ENCODE measurements at places on chromosomes 2 and 18.
A peak's percentile ranks its signal among the peaks of the same experiment; 100 is the strongest.

GRCh38 chr18:49944663-49945062, 131.3 kb upstream of the ACAA2 start:
- DNase-seq, result peak; percentile 27

DNA sequence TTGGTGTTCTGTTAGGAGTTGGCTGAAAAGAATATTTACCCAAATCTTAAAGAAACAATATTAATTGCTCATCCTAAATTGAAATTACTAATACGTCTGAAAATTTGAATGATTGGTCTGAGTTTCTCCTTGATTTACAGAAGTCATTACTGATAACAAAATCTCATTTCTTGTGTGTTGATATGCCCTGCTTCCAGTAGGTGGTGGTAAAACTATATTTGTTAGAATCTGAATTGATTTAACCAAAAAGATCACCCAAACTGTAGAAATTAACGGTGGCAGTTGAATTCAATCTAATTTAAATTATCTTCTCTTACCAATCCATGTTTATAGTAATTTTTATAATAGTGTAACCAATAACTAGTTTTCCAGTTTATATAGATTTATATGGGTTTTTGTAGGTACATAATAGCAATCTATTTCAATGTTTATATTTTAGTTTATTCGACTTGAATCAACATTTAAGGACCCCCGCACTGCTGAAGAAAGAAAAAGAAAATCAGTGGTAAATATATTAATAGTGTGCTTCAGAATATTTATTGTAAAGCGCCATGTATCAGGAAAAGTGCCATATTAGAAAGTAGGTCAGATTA, 38.3 kb downstream of the PAPOLG start:
- no peak for DNase-seq

DNA sequence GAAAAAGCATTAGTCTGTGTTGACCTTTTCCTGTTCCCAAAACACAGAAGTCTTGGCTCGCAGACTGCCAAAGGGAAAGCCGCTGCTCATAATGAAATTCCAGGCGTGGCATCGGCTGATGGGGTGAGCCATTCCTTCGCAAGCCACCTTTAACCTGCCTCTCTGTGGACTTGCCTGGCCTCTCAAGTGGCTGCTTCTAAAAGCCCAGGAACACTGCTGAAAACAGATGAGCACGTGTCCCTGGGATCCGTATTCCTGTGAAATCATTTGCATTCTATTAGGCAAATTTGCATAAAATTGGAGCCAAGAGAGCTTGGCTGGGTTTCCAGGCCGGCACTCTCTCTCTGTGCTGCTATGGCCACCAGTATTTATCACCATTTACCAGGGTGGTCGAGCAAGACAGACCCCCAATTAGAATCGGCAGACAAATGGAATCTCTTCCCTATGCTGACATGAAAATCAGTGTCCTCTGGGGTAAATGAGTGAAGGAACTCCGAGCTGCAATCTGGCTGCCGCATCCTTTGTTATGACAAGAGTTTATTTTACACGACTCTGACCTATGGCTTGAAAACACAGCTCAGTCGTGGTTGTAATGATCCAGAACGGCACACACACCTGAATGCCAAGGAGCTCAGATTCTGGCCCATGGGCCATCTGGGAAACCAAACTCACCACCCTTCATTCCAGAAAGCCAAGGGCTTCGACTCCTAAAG, 21.7 kb downstream of the BCL2 start:
- DNase-seq, result no peak

DNA sequence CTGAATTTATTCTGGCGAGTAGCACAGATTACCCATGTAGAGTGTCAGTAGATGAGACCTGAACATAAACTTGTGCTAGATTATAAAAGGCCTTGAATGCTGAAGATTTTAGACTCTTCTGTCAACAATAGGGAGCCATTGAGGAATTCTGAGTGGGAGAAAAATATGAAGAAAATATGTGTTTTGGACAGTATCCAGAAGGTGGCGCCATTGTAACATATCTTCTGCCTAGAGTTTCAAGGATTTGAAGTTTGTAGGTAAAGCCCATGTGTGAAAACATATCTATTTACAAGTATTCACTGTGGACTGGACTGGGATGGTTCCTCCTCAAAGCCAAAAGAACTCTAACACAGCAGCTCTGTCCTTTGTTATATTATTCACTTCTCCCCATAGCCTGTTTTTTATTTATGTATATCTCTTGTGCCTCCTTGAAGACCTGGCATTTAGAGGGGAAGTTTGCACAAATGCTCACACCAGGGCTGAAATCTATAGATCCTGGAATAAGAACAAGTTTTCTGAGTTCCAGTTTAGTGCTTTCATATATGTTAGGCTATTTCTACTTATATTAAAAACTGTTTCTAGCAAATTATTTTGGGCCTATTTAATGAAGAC, 124.9 kb downstream of the RDH14 start:
- DNase-seq, result peak; percentile 38

GRCh38 chr2:46332686-46333281, 35.6 kb downstream of the EPAS1 start:
- no peak for DNase-seq

GRCh38 chr2:217356781-217357180, 496.9 kb upstream of the TNP1 start:
- peak; percentile 84 for DNase-seq

GRCh38 chr2:105674859-105675541, 69.7 kb upstream of the NCK2 start:
- DNase-seq, result no peak

GRCh38 chr18:55764386-55764785, 176.4 kb upstream of the TCF4 start:
- DNase-seq, result no peak

DNA sequence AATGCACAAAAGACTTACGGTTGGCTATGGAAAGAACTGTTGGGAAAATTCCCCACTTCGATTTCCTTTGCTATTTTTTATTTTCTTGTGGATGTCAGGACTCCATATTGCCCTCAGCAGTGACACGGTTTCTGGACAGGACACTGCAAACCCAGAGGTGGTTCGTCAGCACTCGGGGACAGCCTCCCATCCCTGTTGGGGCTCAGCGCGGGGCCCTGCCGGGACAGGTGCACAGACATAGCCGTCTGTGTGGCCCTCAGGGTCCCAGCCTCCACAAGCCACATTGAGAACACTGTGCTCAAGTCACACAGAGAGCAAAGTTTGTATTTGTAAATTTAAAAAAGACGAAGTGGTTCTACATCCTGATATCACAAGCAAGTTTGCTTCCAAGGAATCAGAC, 38.7 kb downstream of the MYT1L start:
- no peak for DNase-seq

- no peak for DNase-seq
Measured at GRCh38 chr2:142140434-142140845, 9.6 kb upstream of the LRP1B start.

DNA sequence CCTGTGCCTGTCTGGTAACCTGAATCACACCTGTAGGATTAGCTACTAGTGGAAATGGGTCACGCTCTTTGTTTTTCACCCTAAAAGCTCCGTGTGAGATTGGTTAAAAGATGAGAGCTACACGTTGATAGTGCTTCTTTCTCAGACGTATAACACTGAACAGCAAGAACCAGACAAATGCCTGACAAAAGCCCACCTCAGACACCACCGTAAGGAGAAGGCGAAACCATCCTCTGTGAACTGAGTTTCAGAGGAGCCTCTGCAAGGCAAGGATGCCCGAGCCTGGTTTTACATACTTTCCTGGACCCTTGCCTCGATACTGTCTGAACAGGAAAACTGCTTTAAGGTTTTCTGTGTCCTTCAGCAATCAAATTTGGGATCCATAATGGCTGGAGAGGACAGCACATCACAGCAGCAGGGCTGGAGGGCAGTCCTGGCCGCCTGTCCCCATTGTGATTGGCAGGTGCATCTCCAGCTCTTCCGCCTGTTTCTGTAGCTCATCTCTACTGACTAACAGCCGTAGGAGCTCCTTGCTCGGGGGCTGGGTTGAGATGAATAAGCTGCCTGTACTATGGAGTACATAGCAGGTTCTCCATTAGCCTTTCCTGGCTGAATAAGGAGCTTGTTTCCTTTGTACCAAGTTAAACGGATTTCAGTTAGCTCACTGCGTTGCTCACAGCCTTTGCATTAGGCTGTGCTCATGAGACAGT, 155.5 kb downstream of the MYT1L start:
- DNase-seq, result peak; percentile 25

DNA sequence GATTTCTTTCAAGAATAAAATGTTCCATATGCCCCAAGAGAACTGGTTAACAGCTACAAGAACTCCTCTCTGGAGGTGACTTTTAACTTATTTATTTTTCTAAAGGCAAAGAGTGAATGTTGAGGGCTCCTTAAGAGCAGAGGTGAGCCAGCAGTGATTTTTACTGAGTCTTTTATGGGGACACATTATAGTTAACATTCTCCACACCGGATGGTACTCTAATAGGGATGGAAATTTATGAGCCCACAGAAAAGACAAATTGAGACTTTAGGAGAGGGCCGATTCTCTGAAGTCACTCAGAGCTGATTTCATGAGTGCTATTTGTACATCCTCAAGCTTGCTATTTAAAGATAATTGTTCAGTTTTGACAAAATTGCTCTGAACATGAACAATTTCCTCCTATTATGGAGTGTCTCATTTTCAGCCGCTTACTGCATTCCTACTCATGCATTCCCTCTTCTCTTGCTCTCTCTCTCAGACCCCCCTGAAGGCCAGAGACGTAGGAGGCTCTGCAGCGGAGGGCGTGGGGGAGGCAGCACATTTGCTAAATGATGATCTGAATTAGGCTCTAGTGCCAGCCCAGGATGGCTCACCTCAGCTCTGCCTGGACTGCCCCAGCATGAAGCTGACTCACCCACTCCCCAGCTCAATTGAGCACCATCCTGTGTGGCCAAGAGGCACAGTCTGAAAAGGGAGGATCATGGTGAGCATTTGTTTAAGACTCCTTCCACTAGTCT, 5.9 kb upstream of the RPL37A start:
- DNase-seq, result no peak

- DNase-seq, result peak; percentile 42
Measured at GRCh38 chr18:9835825-9836224, 49.9 kb upstream of the TXNDC2 start.

GRCh38 chr2:180742801-180743200, 237.6 kb upstream of the UBE2E3 start:
- no peak for DNase-seq

DNA sequence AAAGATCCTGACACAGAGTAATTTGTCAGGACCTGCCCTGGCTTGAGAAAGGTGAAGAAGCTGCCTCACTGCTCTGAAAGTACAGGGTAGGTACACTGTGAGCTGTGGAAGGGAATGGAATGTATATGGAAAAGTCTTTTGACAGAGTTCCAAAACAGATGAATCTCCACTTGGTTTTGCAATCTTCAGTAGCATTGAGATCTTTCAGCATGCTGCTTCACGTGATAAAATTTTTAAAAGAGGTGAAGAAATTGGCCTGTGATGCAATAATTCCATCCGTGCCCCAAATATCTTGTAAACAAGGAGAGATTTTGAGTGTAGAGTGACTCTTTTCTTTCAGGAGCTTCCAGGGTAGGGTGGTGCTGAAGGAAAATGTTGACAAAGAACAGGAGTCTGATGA, 123.1 kb downstream of the OSR1 start:
- no peak for DNase-seq

DNA sequence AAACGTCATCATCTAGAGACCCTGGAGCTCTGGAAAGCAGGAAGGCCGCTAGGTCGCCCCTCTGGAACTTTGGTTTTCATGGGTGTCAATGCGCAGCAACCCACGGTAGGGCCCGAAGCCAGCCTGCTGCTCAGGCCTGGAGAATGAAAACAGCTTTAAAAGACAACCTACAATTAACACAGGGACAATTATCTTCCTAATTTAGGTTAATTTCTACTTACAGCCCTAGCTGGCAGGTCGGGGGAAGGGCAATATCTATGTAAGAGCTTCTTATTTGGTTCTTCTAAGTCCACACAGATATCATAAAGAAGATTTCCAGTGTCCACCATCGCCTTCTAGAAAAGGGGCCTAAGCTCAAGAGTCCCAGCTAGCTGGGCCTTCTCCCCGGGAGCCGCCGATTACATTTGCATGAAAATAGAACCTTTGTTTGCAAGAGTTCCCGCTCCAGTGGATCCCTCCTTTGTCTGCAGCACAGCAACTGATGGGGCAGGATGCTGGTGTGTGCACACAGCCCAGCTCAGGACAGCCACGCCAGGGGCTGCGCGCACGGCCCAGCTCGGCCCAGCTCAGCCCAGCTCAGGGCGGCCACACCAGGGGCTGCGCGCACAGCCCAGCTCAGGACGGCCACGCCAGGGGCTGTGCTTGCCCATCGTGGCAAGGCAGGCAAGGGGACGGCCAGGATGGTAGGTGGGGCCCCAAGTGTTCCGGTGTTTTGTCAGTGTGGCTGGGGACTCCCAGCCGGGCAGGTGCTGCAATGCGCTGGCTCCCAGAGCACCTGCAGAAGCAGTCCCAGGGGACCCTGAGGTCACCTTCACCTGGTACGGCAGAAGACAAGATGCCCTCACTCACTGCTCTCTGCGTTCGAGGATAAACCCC, 109.1 kb downstream of the HDAC4 start:
- peak; percentile 85 for DNase-seq

- DNase-seq, result no peak
Measured at GRCh38 chr2:72613931-72614330, 211.9 kb downstream of the EXOC6B start.

DNA sequence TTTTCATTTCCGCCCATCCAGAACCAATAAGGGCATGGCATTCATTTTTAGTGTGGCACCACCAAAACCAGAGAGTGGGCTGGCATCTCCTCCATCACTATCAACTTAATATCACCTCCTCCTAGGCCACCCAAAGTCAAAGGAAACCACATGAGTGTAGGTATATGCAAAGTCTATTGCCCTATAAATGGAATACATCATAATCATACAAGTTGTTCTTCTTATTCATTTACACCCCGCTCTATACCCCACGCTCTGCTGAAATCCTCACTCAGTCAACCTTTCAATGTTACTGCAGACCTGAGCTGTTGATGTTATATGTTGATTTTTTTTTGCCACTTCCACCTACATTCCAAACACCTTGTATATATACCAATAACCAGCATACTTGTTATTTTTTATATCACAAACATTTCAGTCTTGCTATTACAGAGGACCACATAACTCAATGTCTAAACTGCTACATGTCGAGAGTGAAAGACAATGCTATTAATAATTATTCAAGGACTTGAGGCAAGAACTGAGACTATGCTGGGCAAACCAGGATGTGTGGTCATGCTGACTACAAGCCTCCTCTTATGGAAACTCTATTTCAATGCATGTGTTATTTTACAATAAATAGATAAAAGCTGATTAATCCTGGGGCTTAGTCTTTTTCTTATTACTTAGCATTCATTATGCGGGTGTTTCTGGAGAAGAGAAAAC, 466.5 kb upstream of the ID2 start:
- DNase-seq, result no peak

GRCh38 chr2:229226382-229226781, 44.7 kb downstream of the PID1 start:
- no peak for DNase-seq

- no peak for DNase-seq
Measured at GRCh38 chr2:218788529-218789255, 6.7 kb downstream of the CYP27A1 start.

DNA sequence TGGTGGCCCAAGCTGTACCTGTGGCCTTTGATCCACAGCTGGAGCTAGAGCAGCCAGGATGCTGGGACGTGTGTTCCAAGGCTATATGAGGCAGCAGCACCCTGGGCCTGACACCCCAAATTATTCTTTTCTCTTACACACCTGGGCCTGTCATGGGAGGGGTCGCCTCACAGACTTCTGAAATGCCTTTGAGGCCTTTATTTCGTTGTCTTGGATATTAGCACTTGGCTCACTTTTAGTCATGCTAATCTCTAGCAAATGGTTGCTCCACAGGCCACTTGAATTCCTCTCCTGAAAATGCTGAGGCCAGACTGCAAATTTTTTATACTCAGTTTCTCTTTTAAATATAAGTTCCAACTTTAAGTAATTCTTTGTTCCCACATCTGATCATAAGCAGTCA, 22.0 kb upstream of the IL1R2 start:
- DNase-seq, result no peak

- DNase-seq, result peak; percentile 21
Measured at GRCh38 chr2:81304154-81304830, 999.7 kb upstream of the LRRTM1 start.
